ENCODE measurements at places on chromosomes 16 and 17.

GRCh38 chr16:27248036-27248435, 20.5 kb downstream of the NSMCE1 start:
- no peak for DNase-seq

GRCh38 chr17:16444258-16444886, 29.0 kb downstream of the TRPV2 start:
- DNase-seq: no peak

DNA sequence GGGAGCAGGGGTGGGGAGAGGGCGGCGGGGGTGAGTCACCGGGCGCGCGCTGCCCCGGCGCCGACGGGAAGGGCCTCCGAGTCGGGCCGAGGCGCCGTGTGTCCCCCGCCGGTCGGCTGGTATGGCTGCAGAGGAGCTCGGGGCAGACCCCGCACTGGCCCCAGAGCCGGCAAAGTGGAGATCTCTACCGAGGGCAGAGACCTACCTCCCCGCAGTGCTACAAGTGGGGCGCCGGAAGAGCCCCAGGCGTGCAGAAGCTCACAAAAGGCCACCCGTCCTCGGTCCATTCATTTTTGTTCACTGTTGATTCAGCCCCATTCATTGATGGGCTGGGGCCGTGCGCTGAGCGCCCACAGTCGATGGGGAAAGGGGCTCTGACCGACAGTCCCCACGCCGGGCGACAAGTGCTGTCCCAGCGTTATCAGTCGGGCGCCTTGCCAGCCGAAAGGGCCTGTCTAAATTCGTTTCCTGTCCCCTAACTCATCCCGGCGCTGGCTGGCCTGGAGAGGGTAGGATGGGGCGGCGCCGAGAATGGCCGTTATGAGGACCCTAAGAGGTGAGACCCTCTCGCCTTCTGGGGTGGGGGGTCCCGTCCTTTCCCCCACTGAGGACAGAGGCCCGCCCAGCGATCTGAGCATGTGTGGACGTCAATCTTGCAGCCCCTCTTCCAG, 709 bp upstream of the ENO3 start:
- no peak for DNase-seq

DNA sequence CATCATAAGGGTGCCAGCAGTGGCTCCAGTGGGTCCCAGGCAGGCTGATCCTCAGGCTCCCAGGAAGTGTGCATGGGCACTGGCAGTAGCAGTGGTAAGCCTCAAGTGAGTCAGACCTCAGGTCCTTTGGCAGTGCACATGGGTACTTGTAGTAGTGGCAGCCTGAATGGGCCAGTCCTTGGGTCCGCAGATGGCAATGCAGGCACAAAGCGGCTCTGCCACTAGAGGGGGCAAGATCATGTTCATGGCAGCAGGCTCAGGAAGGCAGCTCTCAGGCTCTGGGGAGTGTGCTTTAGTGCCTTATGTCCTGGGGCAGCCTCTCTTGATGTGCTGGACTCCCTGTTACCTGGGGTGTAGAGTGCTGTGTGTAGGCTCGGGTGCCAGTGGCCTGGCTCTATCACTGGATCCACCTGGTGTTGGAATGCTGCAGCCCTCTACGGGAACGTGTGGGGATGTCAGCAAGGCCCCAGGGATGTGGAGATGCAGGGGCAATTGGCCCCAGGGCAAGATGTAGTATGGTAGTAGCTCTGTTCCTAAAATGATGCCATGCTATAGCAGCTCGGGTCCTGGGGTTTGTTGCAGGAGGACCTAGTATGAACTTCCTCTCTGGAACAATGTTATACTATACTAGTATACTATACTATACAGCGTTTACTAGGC, 11.0 kb downstream of the ACSM3 start:
- no peak for DNase-seq

DNA sequence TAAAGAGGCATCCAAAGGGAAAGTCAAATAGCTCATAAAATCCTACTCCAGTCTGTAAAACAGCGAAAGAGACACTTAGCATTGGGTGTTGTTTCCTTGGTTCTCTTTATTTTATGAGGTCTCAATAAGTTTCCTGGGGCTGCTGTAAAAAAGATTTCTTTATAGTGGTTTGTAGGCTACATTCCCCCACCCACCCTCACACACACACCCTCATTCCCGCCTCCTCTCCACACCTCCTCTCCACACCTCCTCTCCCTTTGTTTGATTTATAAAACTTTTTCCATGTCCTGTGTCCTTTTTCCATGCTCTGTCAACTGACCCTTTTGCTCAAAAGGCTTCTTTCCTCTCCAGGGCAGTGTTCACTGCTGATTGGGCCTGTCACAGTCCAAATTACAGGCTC, 178.9 kb upstream of the SOX9 start:
- no peak for DNase-seq

DNA sequence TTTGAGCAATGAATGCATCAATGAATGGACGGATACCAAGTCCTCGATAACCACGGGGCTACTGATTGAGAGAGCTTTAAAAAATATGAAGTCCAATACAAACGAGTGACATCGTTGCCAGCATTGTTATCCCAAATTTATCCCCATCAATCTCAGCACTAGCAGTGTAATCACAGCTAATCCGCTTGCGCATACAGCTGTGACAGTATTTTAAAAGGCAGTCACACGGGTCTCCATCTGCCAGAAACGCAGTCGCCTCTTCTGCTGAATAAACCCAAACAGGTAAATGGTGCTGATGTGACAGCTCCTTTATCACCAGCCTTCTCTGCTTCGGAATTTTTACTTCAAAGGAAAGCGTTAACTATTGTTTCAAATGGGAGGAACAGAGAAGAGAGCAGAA, 311.1 kb downstream of the XYLT1 start:
- no peak for DNase-seq

GRCh38 chr17:27559506-27560481, 71.2 kb upstream of the LGALS9 start:
- no peak for DNase-seq

GRCh38 chr16:83733301-83733700, 74.5 kb upstream of the HSBP1 start:
- DNase-seq: no peak

GRCh38 chr16:78116946-78117345, 17.5 kb downstream of the WWOX start:
- DNase-seq: no peak

All from hypothalamus (tissue), 51 donors.